ENCODE measurements at places on chromosomes 4 and X. TPM values are rescaled to one million over a fixed set of nuclear protein-coding genes. Genes with fewer than 3 reads are reported as not detected.

- DNase-seq: no peak
Measured at GRCh38 chrX:10794203-10794630, 173.8 kb upstream of the MID1 start.

GRCh38 chr4:39124885-39125599 is 57.3 kb upstream of the WDR19 start:
- no peak for DNase-seq

DNA sequence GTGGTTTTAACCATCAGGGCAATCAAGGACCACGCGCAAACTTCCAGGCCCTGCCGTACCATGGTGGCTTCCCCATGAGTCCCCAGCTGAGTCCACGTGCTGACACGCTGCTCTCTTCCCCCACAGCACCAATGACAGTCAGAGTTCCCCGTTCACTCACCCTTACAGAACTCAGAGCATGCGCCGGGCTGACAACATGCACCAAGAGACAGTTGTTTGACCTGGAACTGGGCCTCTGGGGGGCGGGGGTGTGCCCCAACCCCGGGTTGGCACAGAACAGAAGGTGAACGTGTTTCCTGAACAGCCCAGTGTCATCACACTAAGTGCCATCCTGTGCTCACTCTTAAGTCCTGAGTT is 29.4 kb downstream of the IRF2 start:
- no peak for DNase-seq

Gene FGG
- total RNA-seq: not detected

Gene EPGN
- total RNA-seq: not detected

Gene SPANXB1
- not detected for total RNA-seq

Gene COL25A1
- total RNA-seq: 4.6 TPM

Gene PASD1
- not detected for total RNA-seq

Data from H9 (cell line).